ENCODE measurements at places on chromosomes 12 and 14.

DNA sequence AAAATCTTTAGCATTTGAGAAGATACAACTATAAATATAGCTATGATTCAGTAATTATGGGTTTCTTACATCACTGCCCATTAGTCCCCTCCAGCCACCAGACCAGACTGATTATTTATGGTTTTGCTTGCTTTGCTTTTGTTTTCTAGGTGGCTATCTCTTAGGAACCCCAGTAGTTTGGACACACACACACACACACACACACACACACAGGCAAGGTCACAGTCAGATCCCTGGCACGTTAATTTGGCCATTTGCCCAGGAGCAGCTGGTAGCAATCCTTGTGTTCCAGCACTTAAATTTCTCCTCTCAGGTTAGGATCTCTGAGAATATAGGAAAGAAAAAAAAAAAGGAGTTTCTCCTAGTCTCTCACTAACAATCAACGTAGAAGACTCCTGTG is 90.2 kb upstream of the RESF1 start:
- DNase-seq: no peak

DNA sequence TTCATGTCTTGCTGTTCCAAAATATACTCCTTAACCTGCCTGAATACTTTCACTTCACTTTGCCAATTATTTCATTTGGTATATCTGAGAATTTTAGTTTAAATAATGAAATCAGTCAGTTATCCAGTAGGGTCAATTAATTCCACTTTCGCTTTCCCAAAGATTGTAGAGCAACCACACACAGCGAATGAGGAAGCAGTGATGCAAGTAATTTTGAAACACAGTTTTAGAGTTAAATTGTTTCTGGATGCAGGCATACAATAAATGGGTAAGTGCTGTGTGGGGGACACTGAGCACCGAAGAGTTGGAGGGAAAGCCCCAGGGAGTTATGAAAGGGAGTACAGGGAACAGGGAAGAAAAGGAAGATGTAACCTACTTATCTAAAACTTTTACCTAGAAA is 62.8 kb downstream of the TSHR start:
- no peak for DNase-seq

DNA sequence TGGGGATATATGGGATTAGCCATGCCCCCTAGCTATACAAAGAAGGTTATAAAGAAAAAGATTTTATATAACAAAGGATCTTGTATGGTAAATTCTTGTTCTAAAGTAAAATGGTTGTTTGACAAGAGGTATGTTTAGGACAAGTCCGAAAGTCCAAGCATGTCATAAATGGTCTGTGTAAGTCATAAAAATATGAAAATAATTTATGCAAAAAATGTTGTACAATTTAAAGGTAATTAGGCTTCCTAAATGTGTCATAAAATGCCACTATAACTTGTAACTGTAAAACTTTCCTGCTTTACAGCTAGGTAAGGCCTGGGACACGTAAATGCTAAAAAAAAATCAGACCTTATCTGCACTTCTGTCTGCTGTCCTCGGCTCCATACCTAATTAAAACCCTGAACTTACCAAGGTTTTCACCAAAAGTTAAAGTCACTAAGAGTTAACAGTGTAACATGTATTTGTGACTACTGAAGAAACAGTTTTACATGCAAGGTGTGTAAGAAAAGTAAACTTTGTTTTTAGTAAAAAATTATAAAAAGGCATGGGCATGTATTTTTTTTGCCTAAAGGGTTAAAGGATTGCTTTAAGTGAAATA is 110.0 kb upstream of the RESF1 start:
- no peak for DNase-seq

GRCh38 chr14:99865408-99865807 is 72.2 kb downstream of the EML1 start:
- DNase-seq: no peak

DNA sequence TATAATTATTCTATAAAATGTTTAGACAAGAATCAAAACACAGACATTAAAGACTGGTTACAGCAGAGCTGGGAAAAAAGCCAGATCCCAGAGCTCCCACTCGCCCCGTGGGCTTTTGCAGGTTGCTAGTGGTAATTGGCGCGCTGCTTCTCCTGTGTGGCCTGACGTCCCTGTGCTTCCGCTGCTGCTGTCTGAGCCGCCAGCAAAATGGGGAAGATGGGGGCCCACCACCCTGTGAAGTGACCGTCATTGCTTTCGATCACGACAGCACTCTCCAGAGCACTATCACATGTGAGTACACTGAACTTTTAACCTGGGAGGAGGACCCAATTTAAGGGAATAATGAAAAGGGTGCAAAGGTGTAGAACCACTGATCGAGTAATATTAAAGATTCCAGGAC is 7.5 kb downstream of the TMEM52B start:
- no peak for DNase-seq

DNA sequence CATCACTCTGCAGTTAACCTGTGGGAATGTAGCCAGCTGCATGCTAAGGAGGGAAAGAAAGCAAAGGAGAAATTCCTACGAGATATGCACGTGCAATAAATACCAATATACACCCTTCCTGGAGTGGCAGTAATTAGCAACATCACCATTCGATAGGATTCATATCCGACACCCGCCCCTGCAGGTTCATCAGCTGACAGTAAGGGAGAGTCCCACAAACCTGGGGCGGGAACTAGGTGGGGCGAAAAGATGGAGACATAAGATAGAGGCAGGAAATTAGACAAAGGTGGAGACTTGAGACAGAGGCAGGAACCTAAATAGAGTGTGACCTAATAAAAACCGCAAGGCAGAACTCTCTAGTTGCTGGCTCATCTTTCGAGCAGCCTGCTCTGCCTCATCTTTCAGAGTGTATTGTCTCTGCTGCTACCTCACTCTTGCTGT is 51.6 kb downstream of the PLEKHG3 start:
- peak; percentile 48 for DNase-seq

GRCh38 chr14:36056845-36057244 is 119.7 kb downstream of the PTCSC3 start:
- DNase-seq: no peak

GRCh38 chr12:94597268-94597667 is 53.1 kb downstream of the TMCC3 start:
- no peak for DNase-seq

GRCh38 chr12:130508847-130509246 is 171.2 kb downstream of the PIWIL1 start:
- DNase-seq: no peak

DNA sequence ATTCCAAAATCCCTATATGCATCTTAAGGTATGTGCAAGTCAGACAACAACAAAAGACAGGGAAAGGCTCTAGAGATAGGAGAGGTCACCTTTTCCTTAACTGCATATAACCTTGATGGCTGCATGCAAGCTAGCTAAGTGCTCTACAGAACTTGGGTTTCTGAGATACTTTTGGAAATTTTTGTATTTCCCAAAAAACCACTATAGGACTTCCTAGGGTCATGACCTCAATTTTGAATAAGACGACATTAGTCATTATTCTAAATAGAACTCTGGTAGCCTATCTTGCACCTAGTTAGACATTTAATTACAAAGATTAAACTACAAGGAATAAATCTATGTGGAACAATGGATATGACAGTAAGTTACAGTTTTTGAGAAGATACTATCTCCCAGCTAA is 309.3 kb downstream of the BCAT1 start:
- no peak for DNase-seq

DNA sequence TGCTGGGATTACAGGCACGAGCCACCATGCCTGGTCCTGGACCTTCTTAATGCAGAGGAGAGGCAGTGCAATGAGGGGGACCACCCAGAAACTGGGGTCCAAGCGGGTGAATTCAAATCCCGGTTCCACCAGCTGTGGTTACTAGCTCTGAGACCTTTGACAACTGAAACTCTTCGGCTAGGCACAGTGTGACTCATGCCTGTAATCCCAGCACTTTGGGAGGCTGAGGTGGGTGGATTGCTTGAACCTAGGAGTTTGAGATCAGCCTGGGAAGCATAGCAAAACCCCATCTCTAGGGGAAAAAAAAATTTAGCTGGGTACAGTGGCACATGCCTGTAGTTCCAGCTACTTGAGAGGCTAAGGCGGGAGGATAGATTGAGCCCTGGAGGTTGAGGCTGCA is 5.0 kb upstream of the CD4 start:
- no peak for DNase-seq

DNA sequence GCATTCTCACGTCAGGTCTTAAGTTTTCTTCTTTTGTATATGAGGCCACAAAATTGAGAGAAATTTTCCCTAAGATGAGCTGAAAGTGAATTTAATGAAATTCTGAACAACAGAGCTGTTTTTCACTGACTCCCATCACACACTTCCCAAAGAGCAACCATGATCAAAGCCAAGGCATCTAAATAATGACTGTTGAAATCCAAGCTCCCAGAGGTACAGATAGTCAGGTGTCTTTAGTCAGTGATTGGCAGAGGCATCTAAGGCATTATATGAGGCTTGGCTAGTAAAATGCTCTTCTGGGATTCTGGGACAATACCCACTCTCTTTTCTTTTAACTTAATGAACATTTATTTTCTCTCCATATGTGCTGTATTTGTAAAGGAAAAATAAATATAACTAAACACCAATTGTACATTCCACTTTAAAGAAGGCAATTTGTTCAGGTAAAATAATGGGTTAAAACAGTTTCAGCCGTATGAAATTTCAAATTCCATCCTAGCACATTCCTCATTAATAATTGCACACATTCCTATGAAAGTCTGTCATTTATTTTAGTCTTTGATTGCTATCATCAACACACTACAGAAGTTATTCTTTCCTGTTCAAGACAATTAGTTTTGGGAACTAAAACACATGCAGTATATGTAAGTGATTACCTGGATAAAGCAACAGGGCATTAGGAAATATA is 871 bp upstream of the SSTR1 start:
- no peak for DNase-seq

- DNase-seq: no peak
Observed at GRCh38 chr12:88577537-88577936, 2.7 kb downstream of the KITLG start.

- no peak for DNase-seq
Observed at GRCh38 chr12:7439579-7440505, 4.1 kb downstream of the CD163L1 start.

DNA sequence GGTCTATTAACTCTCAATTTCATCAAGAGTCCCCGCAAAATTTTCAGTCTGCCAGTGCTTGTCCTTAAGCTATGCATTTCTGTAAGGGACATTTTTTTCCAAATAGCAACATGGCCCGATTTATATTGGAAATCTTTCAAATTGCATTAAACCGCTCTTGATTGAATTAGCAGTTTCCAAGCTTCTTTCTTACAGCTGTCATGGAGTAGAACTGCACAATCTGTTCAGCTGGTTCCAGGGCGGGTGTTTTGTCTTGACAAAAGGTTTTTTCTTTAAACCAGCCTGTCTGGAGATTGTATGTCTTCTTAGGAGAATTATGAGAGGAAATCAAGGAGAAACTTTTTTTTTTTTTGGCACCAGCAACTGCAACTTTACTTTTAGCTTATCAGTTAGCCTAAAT is 185.8 kb downstream of the ALG10B start:
- DNase-seq: no peak

DNA sequence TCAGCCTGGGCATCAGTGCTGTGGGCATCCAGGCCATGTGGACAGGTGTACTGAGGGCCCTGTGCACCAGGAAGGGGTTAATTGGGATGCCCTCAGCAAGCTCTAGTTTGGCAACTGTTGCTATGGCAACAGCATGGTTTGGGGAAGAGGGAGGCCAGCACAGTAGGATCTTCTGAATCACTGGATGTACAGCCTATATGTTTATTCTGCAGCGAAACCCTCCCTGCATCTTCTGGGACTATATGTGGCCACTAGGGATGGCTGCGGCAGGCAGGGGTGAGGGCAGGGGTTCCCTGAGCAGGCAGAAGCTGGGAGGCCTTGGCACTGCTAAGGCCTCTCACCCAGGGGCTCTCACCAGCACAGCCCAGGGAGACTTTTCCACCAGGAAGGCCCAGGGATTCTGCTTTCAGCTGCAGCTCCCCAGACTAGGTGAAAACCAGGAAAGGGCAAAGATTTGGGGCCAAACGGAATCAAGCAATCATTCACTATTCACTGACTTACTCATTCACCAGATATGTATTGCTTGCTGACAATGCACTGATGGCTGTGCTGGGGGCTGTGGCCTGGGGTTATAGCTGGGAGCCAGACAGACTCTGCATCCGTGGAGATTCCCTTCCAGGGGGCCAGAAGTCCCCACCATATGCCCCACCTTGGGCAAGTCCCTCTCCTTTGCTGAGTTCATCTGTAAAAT is 42.8 kb downstream of the IRF2BPL start:
- DNase-seq: no peak

DNA sequence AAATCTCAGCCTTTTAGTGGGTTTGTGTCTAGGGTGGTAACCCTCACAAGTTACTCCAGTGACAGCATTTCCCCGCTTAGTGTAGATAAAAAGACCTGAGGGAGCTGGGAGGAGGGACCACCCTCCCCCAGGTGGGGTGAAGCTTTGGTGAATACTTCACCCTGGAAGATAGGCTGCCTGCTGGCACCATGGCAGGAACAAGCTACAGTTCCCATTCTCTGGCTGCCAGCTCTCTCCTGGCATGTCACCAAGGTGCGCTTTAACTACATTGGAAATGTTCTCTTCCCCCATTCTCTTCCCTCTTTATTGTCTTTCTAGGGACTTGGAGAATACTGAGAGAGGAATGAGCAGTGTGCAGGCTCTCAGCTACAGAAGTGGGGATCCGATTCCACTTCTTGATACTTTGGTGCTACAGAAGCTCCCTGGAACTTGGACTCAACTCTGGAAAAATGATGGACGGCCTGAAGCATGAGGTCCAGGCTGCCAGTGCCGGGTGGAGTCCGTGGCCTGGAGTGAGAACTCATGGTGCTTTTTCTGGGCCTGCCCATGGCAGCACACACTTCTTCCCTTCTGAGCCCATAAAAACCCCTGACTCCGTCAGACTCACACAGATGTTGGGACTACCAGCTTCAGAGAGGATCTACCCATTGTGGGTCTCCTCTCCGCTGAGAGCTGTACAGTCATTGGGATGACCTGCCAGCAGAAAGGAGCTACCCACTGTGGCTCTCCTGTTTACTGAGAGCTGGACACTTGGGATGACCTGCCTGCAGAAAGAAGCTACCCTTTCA is 198.0 kb downstream of the ADGRD1 start:
- DNase-seq: no peak

- no peak for DNase-seq
Observed at GRCh38 chr12:33605757-33606156, 166.1 kb upstream of the SYT10 start.

DNA sequence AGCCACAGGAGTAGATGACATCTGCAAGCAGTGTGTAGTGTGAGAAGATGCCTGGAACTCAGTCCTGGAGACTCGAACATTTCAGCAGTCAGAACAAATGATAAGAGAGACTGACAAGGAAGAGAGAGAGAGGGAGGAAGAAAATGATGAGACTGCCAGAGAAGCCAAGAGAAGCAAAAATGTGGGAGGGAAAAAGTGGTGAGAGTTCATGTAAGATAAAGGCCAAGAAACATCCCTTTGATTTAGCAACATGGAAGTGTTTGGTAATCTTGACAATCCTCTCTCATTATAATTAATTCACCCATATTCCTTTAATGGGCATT is 42.6 kb downstream of the LIMA1 start:
- no peak for DNase-seq

DNA sequence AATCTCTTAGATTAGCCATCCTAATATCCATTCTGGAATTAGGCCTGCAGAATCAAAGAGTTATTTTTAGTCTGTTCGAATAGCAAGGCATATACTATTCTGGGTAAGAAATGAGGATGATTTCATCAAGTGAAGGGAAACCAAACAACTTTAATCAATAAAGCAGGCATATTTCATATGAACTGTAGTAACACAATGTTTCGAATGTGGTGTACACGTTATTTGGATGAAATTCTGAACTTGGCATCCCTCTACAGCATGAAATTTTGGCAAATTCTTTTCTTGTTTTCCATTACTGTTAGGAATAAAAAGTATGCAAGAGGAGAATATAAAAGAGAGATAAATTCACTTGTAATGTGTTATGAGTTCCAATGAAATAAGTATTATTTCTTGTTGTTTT is 1233.3 kb upstream of the SEL1L start:
- no peak for DNase-seq

All from stimulated activated CD4-positive, alpha-beta T cell treated with anti-CD3 and anti-CD28 coated beads, Interleukin-2, amount 100 ng/mL, for 4 hours (primary cell).